NCI-H2081 (cell line): ENCODE measurements at places on chromosomes 13 and 19.
A peak's percentile ranks its signal among the peaks of the same experiment; 100 is the strongest.

DNA sequence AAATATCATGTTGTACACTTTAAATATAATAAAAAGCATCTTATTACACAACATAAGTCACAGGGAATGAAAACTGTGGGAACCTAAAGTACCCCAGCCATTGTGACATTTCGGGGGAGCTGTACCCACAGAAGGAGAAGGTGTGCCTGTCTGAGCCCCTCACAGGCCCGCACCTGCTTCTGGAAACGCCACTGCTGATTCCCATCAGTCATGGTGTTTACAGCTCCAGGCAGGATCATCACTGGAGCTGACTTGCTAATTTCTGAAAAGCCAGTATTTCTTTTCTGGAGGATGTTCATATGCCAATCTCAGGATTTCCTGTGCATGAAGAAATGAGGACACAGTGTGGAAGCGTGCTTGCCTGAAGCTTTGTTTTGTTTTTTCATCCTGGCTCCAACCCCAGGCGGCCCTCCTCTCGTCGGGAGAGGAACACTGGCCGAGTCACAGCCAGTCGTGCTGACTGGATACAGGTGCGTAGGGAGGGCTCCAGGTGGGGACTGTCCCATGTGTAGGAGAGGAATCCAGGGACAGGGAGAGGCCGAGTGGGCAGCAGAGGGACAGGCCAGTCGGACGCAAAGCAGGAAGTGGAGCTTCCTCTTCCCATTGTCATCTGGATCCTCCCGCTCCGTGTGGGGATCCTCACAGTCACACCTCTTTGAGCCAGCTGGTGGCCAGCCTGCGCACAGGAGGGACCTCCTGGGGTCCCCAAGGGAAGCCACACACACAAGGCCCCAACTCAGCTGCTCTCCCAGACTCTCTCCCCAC, 4.2 kb upstream of the ATP12A start:
- no peak for DNase-seq

DNA sequence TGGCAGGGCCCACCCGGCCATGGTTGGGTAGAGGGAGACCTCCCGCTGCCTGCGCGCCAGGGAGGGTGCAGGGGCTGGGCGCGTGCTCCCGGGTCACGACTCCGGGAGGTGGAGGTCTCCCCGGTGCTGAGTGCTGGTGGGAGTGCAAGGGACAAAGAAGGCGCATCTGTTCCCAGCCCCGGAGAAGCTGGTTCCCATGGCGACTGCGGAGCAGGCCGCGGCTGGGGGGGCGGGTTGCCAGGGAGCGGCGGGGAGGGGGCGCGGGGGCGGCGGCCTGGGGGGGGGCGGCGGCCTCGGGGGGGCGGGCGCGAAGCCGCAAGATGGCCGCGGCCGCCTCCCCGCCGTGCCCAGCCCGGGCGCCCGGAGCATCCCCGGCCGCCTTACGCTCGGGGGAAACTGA, 1.2 kb downstream of the CBARP start:
- DNase-seq: no peak

DNA sequence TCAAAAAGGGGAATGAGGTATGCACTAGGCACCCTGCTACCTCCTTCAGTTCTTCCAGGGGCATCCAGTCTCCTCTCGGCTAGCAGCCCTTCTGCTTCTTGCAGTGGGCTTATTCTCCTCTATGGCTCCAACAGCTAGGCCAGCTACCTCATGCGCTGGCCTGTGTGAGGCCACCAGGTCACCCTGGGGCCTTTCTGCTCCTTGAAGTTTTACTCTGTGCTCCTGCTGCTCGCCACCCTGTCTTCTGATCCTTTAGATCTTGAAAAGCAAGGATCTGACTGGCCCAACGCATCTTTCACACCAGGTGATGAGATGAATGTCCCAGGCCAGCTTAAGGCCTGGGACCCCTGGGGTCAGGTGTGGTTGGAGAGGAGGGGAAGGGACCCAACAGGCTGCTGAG, 66.2 kb downstream of the RUBCNL start:
- no peak for DNase-seq

DNA sequence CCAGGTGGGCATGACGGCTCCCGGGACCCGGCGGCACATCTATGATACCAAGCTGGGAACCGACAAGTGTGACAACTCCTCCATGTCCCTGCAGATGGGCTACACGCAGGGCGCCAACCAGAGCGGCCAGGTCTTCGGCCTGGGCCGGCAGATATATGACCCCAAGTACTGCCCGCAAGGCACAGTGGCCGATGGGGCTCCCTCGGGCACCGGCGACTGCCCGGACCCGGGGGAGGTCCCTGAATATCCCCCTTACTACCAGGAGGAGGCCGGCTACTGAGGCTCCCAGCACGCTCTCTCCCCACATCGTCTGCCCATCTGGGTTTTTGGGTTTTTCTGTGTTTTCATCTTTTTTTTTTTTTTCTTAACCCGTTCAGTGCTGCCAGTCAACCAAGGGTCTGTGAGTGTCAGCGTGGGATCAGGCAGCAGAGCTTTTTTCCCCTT, 2.3 kb upstream of the ABCA7 start:
- no peak for DNase-seq

- DNase-seq: no peak
These were observed 14.7 kb downstream of the REXO1 start for GRCh38 chr19:1833540-1833939.

DNA sequence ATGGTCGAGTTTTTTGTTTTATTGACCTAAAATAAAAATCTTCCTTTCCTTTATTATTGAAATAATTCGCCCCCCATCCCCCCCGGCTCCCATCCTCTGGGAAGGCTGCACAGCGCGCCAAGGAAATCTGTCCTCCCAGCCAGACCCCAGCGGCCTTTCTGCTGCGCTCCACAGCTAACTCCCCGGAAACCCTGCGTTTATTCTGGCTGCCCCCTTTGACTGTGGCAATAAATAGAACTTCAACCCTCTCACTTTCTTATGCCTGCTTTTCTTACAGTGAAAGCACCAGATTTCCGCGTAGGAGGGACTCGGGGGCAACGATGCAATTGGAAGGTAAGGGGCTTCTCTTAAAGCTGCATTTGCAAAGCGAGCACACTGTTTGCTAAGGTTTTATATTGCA, 9.7 kb upstream of the C19orf12 start:
- no peak for DNase-seq

- DNase-seq: no peak
These were observed 518 bp downstream of the KLF2 start for GRCh38 chr19:16325161-16325527.

DNA sequence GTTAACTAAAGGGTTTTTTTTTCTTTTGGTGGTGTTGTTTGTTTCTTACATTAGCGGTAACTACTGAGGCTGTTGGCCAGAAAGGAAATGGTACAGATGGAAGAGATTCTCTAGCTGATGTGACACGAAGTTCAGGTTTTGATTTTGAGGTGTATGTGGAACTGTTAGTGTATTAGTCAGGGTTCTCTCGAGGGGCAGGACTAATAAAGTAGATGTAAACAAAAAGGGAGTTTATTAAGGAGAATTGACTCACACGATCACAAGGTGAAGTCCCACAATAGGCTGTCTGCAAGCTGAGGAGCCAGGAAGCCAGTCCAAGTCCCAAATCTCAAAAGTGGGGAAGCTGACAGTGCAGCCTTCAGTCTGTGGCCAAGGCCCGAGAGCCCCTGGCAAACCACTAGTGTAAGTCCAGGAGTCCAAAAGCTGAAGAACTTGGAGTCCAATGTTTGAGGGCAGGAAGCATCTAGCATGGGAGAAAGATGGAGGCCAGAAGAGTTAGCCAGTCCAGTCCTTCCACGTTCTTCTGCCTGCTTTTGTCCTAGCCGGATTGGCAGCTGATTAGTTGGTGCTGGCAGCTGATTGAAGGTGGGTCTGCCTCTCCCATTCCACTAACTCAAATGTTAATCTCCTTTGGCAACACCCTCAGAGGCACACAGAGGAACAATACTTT, 577.6 kb downstream of the EFNB2 start:
- DNase-seq: no peak

DNA sequence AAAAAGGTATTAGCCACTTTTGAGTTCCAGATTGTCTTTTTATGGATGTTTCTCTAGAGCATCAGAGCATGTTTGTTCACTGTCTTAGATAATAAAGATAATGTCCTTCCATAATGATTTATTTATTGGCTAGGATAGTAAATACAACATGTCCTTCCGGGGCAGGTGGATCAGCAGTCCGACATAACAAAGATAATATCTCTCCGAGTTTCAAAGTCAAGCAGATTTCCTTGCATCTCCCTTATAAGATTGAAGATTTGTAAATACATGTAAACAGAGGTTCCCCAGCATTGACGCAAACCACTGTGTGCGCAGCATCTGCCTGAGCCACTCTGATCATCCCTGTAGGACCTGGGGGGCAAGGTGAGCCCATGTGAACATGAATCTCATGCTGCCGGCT, 8.8 kb upstream of the KLK15 start:
- no peak for DNase-seq

DNA sequence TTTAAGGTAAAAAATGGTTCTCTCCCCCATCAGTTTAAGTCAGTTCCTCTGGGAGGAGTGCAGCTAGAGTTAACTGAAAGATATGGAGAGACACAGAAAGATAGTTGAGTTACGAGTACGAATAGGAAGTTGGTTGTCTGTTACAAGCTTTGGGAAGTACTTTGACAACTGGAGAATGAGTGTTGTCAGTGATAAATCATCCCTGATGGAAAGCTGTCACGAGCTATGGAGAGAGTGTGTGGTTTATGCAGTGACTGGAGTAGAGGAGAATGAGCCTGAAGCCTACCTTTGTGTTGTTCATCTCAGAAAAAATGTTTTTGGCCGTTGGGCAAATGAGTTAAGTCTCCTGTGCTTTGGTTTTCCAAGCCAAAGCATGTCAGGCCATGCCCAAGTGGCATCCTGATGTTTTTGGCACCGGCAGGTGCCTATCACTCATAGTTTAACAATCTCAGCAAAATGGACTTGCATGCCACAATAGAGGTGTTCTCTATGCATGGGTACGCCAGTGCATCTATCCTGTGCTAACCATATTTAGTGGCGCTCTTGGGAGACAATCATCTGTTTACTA, 350.2 kb downstream of the IRS2 start:
- no peak for DNase-seq

- DNase-seq: no peak
These were observed 17.8 kb upstream of the KLF2 start for GRCh38 chr19:16306728-16307402.

GRCh38 chr13:51737609-51738008, 66.4 kb downstream of the DHRS12 start:
- DNase-seq: no peak

GRCh38 chr19:58409010-58409790, 751 bp downstream of the ZNF584 start:
- DNase-seq: peak; percentile 40

- DNase-seq: no peak
These were observed 310.2 kb downstream of the SLITRK5 start for GRCh38 chr13:87981416-87981815.

DNA sequence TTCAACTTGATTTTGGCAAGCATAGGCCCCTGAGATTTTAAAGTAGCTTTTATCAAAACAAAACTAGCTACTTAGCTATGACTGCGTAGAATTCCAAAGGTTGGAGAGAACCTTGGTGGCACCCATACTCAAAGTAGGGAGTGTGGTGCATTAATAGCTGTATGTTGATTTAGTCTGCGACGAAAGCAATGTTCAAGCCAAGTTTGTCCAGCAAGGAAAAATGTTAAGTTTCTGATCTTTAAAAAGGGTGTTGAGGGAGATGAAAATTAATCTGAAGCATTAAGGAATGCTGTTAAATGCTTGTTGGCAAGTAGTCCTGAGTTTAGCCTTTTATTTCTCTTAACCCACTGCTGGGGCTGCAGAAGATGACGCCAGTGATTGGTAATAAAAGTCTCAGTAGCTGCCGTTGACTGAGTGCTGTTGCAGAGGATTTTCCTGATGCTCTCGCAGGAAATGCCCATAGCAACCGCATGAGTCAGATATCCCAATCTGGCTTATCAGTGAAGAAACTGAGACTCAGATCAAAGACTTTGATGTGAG, 75.9 kb upstream of the RNF113B start:
- DNase-seq: no peak

DNA sequence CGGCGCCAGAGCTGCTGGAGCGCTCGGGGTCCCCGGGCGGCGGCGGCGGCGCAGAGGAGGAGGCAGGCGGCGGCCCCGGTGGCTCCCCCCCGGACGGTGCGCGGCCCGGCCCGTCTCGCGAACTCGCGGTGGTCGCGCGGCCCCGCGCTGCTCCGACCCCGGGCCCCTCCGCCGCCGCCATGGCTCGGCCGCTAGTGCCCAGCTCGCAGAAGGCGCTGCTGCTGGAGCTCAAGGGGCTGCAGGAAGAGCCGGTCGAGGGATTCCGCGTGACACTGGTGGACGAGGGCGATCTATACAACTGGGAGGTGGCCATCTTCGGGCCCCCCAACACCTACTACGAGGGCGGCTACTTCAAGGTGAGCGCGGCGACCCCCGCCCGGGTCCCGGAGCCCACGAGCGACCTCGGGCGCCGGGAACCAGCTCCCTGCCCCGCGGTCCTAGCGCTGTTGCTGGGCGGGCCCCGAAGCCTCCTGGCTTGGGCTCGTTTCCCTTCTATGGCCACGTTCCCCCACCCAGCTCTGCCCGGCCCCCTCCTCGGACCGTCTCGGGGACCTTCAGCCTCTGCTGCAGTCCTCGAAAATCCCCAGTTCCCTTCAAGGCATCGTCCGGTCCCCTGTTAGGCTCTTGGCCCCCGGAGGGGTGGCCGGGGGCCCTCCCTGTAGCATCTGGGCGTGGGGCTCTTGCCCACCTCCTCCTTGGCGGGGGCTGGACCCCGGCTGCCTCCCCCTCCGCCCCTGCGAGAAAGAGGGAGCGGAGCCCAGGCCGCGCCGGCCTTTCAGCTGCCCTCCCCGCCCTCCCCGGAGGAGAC, at the start of gene CDC34:
CDC34 (plus strand) TSS at position 8 of the 808 bp plus-strand sequence; CDS start at position 180, 172 bp downstream.
- DNase-seq: no peak

- DNase-seq: no peak
These were observed 29.5 kb downstream of the PEPD start for GRCh38 chr19:33492090-33492489.

DNA sequence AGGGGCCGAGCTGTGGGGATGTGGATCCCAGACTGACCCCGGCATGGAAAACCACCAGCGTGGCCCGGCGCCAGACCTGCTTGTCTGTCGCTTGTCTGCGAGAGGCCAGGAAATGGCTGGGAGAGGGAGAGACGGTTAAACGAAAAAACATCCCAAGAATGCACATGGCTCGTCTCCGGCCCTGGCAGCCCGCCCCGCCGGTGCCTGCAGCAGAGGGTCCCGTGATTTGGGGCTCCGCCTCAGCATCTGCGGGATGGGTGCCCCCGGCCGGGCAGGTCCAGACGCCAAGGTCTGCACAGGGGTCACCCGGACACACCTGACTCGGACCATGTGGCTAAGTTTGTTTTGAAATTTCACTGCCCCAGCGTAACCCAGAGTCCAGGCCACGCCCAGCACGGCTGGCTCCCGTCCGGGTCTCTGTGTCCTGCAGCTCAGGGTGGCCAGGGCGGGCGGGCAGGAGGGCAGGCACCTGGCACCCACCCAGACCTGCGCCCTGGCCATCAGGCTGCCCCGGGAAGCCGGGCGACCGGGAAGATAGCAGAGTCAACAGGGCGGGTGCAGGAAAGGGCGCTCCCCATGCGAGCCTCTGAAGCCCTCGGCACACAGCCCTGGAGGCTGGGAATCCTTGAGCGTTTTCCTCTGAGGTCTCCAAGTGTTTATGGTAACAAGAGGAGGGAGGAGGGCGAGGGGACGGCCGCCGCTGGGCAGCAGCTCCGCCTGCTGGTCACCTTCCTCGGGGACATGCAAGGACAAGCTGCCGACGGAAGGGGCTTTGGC, 103.2 kb downstream of the GADD45B start:
- peak; percentile 29 for DNase-seq

GRCh38 chr19:51549533-51550324, 18.3 kb upstream of the SIGLEC6 start:
- DNase-seq: no peak

- DNase-seq: no peak
These were observed 19.3 kb downstream of the PLPP2 start for GRCh38 chr19:271856-272255.
